ENCODE measurements at places on chromosomes 6 and 20.

DNA sequence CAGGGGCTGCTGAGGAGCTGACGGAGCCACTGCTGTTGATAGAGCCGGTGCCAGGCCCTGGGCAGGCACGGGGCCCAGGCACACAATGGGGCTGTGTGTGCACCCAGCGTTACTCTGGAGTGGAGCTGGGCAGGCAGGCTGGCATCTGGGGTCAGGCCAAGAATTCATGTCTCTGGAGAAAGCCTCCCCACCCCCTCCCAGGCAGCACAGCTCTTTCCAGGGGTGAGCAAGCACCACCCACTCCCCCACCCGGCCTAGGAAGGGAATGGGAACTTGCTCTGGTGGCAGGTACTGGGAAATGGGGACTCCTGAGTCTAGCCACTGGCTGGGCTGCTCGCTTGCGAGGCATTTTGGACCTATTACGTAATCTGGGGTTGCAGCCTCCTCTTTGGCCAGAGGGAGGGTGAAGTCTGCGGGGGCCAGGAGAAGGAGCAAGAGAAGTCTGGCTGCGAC, 22.7 kb downstream of the TFEB start:
- DNase-seq = no peak

DNA sequence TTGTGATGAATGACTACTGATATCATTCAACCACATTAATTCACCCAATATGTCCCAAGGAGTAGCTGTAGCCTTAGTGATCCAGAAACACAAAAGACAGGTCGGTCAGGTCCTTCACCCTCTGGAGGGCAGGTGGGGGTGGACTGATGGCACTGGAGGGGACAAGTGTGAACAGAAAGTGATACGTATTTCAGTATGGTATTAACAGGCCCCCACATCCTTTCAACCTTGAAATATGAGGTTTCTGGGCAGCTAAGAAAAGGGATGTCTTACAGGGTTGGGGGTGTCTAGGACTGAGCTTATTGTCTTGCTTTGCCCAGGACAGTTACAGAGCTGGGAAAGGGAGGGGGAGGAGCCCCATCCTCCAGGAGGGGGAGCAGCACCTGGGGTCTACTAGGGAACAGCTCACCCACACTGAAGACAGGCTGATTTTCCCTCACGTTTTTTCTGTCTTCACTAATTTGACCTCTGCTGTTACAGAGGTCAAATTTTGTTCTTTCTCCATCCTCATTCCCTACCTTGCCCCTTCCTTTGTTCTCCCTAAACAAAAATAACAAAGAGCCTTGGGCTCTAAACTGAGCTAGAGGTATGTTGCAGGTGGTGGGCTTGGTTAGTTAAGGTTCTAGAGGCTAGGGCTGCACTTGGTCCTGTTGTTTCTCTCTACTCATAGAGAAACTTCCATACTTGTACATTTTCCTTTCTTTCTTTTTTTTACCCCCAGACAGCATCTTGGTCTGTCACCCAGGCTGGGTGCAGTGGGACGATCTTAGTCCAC, 38.0 kb upstream of the EEF1A1 start:
- no peak for DNase-seq

DNA sequence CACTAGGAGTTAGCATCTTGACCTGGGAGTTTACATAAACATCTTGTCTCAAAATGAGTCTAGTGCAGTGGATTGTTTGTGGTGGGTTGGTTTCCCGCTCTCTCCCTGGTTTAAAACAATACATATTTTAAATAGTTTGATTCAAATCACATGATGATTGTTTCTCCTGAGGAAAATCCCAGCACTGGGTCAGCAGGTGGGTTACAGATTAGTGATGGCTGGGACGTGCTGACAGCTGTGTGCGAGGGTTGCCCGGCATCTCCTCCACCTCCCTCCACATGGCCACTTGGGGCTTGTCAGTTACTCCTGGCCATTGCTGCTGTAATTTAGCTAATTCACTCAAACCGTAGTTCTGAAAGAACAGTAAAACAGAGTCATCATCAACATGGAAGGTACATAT, 306.4 kb upstream of the CITED2 start:
- DNase-seq = no peak

DNA sequence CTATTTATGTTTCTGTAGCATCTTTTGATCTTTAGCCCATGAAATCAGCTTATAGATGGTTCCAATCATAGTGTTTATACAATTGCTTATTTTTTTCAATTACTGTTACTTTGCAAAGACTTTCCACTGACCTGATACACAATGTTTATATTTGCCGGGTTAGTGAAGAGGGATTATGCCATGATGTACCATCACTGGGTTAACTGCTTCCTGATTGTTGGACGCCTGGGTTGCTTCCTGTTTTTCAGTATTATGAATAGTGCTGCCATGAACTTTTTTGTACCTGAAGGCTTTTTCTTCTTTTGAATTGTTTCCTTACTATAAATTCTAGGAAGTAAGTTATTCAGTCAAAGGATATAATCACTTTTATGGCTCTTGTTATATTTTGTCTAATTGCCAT, 6.9 kb downstream of the MANBAL start:
- DNase-seq = no peak

DNA sequence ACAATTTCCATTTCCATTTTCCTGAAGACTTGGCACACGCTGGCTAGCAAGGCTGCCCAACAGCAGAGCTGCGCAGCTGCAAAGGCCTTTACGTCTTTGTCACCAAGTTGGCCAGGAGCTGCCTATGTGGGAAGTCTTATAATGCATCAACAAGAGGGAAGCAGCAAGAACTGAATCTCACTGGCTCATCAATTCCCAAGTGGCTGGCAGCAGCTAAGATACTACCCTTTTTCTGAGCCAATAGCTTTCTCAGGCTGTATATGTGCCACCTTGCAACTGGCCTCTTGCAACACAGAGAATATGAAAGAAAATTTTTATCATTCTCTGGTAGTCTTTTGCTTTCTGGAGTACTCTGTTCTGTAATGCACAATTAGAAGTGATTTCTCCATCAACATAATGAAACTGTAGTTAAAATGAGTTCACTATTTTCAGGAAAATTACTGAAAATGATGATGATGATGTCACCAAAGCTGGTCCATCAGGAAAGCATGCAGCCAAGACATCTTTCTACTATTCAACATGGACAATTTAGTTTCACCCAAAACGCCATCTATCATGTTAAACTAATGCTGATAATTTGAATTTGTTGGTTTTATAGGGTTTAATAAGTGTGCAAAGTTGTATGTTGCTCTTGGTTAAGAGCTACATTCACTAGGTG, 97.3 kb upstream of the FOXA2 start:
- no peak for DNase-seq

DNA sequence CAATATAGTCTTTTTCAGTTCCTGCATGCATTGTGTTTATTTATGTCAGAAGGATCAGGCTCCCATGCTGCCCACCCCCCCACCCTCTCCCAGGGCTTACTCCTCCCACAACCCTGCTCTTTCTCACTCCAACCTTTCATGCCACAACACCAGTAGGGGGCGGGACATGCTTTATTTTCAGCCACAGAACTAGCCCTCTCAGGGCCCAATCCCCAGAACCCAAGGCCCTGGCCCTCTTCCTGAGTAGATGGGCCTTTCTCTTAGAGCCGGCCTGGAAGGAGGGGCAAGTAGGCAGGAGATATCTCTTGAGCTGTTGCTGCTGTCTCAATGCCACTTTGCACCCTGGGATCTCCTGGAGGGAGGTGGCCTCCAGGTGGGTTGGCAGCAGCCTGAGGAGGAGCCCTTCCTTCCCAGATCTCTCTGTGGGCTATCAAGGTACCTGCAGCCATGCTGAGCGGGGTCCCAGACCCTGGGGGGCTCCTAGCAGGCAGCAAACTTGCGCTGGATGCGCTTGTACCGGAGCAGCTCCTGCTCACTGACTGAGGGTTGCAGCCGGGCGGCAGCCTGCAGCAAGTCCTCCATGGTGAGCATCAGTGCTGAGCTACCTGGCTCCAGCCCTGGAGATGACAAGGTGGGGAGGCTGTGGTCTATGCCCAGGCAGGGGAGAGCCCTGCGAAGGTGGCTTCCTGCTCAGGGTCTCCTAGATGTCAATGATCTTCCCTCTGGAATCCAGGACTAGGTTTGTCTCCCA, 3.5 kb downstream of the GNMT start:
- peak; percentile 41 for DNase-seq

GRCh38 chr6:81565071-81565470, 187.4 kb downstream of the TENT5A start:
- DNase-seq = no peak

DNA sequence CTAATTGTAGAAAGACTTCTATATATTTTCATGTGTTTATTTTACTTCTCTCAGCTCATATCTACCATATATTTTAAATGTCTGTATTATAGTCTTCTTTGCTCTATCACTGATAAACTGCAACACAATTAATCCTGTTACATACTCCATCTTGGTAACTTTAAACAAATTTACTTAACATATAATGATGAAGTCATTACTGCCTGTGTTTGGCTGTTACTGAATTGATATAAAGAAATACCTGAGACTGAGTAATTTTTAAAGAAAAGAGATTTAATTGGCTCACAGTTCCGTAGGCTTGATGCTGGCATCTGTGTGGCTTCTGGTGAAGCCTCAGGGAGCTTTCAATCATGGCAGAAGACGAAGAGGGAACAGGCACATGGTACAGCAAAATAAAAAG, 1480.4 kb downstream of the HACE1 start:
- DNase-seq = no peak

DNA sequence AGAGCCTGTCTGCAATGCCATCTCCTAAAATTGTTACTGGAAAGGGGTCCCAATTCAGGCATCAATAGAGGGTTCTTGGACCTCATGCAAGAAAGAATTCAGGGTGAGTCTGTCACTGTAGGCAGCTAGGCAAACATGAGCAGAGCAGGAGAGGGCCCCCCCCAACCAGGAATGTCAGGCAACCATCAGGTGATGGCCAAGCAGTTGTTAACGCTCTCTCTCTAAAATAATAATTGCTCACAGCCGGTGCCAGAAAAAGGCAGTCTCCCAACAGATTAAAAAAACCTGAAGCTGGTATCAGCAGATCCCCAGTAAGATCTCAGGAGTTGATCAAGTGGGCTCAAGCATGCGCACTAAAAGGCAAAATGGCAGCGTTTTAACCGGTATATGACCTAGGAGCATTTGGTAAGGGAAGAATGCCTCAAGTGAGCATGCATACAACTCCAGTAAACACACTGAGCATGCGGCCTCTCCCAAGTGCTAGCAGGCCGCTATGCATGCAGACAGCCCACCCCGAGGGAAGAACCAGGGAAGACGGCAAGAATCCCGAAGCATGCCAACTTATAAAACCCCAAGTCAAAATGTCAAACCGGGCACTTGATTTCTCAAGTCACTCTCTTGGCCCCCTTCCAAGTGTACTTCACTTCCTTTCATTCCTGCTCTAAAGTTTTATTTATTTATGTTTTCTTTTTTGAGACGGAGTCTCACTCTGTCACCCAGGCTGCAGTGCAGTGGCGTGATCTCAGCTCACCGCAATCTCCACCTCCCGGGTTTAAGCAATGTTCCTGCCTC, 44.0 kb upstream of the RNGTT start:
- no peak for DNase-seq

DNA sequence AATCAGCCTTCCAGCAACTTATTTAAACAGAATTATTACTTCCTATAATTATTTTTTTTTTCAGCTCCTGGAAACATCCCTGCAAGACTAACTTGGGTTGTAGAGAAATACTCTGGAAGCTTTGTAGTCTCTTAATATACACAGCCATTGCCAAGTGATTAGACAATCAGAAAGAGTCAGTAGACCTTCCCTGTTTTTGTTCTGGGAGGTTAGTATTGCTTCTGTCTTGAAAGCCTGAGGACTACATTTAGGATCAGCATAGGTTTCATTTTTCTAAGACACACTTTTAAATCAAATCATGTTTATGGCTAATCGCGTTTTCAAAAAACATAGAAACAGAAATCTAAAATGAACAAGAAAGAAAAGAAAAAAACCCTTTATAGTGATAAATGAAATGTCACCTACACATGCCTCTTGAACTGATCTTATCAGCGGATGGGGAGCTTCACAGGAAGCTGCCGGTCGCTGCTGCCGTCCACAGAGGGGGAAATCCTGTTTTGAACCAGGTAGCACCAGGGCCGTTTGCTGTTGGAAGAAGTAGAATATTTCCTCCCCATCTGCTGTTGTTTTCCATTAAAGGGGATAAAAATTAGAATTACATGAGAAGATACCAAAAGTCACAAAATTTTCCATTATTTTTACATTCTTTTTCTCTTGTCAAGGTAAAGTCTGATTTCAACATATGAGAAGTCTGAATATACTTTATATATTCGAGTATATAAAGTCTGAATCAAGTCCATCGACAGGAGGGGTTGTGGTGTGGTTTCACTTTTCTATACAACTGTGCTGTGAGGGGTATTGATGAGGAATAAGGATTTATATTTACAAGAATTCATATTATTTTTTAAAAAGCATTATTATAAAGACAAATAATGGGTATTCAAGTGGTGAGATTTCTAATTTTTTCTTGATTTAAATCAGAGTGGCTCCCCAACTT, 94.6 kb downstream of the ARMC2 start:
- peak; percentile 40 for DNase-seq

GRCh38 chr20:33851842-33852466, 40.8 kb downstream of the CHMP4B start:
- no peak for DNase-seq

GRCh38 chr6:73823046-73823735, 127.2 kb downstream of the CD109 start:
- DNase-seq = no peak

GRCh38 chr6:12066297-12066696, 54.2 kb downstream of the HIVEP1 start:
- no peak for DNase-seq

- DNase-seq = no peak
Measured at GRCh38 chr6:54244430-54244829, 63.8 kb upstream of the TINAG start.

DNA sequence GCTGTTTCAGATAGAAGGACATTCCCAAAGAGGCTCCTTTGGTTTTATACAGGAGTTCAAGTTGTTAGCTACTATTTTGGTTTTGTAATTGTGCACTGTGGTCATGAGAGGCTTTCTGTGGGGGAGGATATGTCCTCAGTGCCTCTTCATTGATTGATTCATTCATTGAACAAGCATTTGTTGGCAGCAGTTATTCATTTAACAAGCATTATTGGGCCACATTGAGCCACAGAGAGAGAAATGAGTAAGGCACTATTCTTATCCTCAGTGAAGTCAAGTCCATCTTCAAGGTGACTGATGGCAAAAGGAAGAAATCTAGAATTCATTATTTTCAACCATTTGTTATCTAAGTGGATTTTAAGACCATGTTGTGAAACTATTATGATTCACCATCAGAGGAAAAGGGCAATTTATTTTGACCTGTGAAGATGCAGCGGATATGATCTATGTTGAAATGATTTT, 697.2 kb upstream of the CITED2 start:
- DNase-seq = no peak

DNA sequence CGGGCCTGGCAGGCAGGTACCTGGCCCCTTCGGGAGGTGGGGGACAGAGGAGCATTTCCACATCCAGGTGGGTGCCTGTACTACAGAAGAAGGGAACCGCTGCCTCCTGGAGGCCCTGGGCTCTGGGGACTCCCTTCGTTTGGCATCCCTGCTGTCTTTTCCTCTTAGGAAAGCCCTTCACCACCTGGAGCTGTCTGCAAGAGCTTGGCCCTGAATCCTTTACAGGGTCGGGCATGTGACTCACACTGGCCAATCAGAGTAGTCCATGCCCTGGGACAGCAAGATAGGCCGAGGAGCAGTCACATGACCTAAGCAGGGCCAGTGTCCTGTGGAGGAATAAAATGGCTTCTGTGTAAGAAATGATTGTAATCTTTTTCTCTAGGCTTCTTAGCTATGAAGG, 224.9 kb downstream of the ANKRD60 start:
- DNase-seq = no peak
